CD4-positive, alpha-beta T cell (primary cell): ENCODE measurements at places on chromosomes 16 and 17.

DNA sequence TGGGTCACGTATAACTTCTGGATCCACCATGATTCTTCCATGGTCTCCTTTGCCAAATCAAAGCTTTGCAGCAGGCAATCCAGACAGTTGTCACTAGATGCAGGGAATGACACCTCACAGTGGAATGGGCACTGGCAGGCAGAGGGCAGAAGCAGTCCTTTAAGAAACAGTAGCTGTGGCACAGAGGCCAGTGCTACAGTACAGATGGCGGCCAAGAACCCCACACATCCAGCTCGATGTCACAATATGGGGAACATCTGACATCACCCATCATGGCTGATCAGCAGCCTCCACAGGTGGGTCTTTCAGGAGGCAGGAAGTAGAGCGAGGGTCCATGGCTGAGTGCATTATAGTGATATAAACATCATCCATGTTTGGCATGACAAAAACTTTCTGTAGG lies 18.8 kb upstream of the ERN1 start:
- no peak for DNase-seq

DNA sequence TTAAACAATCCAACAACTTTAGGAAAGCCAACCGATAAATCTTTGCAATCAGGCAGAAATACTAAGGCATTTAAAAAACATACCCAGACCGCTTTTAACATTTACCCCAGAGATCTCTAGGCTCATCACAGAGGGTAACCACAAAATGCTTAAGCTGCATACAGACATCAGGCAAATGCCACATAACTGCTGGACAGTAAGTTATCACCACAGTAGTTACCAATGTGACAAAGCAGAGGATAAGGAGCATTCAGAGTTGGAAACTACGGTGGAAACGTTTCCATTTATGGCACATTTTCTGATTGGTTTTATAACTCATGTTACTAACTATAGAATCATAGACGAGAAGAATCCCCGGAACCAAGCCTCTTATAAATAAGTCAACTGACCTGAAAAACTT lies 77.5 kb downstream of the KANSL1 start:
- DNase-seq = no peak

DNA sequence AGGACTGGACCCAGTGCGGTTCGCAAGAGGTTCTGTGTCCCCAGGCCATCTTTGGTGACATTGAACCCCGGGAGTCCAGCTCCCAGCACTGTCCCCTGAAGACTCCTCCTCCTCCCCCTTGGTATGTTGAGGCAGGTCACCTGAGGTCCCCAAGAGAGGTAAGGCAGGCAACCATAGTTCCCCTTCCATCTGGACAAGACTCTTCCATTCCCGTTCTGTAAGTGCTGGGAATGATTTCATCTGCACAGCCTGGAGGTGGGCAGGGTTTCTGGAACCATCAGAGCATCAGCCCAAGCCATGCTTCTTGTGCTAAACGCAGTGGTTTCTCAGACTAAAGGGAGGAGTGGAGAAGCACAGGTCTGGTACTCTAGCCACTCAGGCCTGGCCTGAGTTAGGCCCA lies 24.9 kb downstream of the COPZ2 start:
- no peak for DNase-seq

DNA sequence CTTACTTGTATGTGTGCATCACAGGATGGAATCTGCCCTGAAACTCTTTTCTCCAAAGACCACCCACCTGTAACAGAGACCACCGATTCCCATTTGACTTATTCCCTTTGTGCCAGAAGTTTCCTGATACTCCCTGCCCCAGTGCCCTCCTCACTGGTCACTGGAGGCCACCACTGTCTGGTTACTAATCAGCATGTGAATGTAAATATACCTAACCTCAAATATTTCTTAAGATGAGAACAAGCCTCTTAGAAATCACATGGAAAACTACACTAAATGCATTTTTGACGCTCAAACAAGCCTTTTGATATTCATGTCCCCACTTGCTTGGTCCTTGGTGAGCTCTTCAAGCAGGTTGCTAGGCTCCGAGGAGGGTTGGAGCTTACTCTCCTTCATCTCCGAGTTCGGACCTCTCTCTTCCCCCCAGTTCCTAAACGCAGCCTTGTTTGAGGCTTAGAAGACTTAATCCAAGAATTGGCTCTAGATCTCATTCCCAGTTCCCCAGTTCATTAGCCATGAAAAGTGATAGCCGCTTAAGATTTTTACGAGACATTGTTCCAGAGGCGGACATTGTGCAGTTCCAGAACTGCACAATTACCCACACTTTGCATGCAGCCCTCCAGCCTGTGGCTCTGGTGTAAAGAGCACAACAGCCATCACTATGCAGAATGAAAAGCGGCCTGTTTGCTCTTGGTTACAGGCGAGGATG lies 579.2 kb upstream of the PSMD7 start:
- DNase-seq = no peak

DNA sequence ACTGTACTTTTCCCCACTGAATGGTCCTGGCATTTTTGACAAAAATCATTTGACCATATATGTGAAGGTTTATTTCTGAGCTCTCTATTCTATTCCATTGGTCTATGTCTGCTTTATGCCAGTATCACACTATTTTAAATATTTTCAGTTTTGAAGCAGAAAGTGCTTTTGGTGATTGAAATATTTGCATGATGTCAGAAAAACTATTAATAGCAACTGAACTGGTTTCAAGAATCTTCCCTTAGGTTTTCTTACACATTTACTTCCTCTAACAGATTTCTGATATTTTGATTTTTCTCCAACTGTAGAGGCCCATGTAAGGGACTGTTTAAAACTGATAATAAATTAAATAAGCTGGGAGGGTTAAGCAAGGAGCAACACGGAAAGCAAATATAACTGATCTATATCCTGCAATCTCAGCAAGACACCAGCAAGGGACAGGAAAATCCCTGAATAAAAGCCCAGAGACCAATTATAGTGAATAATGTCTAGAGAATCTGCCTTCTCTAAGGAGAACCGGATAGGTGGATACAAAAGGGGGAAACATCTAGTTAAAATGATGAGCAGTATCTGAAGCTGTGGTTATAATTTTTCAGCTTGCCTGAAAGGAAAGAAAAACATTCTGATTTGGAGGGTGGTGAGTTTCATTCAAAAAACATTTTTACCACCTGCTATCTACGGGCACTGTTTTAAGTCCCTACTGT lies 80.9 kb upstream of the STAC2 start:
- DNase-seq = no peak

- no peak for DNase-seq
These were observed 398.1 kb downstream of the KCNJ18 start for GRCh38 chr17:22090263-22090935.

- DNase-seq = peak; percentile 25
These were observed 4.3 kb downstream of the ADCY7 start for GRCh38 chr16:50270510-50271147.

DNA sequence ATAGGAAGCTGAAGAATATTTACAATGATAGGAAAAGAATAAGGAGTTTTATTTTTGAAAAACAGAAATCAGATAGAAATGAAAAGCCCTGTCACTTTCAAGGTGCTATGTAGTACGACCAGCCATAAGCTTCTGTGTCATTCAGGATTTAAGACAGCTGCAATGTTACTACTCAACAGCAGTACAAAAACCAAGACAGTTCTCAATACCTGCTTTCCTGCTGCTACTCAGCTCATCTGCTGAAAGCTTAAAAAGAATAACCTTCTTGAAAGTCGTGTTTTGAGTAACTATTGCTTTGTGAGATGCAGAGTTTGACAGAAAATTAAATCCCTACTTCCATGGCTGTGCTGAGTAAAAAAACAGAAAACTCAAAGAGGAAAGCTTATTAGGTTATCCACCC lies 8.7 kb downstream of the GRB2 start:
- DNase-seq = no peak

DNA sequence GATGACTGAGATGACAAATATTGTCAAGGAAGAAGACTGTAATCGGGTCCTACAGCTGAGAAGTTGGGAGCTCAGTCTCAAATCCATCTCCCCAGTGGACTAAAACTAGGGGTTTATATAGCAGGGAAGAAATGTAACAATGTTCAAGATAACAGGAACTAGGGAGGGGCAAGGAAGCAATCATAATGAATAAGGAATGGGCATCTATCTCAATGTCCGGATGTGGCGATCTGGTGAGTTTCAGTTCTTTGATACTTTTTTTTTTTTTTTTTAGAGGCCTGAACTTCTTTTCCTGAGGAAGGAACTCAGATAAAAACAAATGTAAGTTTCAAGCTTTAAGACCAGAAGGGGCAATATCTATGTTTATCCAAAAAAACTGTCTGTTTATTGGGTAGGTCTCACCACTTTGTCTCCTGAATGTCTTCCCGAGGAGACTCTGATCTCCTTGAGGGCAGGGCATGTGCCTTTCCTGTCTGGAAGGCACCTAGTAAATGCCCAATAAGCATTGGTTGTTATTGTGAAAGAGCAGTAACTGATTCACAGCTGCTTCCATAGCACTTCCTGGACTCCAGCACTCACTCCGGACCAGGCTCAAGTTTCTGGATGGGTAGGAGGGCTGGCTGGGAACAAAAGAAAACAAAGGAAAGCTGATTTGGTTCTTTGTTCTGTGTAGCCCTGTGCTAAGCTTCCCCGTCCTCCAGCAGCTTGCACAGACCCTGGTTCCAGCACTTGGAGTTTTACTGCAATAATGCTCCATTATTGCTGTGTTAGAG lies 51.9 kb downstream of the MEOX1 start:
- DNase-seq = no peak

- DNase-seq = no peak
These were observed 1.4 kb downstream of the AXIN2 start for GRCh38 chr17:65559804-65560627.

GRCh38 chr16:89544113-89544512 lies 16.4 kb upstream of the RPL13 start:
- no peak for DNase-seq

DNA sequence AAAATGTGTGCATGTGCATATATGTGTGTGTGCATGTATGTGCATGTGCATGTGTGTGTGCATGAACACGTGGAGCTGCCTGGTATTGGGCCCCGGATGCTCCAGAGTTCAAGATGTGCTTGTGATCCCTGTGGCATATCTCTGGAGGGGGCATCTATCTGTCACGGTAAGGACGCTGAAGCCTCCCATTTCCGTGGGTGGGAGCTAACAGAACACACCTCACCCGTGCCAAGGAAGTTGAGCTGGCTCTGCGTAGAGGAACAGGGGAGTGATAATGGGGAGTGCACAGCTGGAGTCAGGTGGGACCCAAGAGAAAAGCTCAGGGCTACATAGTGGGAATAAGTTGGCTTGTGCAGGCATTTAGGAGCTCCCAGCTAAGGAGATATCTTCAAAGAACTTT lies 12.7 kb downstream of the ELMO3 start:
- no peak for DNase-seq

GRCh38 chr17:50565402-50566350 lies 5.2 kb downstream of the CACNA1G start:
- DNase-seq = no peak

GRCh38 chr17:66964930-66965800 lies 658 bp downstream of the CACNG4 start:
- no peak for DNase-seq

- DNase-seq = no peak
These were observed 190.9 kb downstream of the HS3ST3A1 start for GRCh38 chr17:13410874-13411273.

GRCh38 chr16:50182441-50182840 lies 29.3 kb downstream of the TENT4B start:
- DNase-seq = no peak

- no peak for DNase-seq
These were observed 151.4 kb upstream of the HS3ST3A1 start for GRCh38 chr17:13753154-13753553.

GRCh38 chr16:24255456-24256371 lies at the start of gene CACNG3:
CACNG3 (plus strand) TSS chr16:24256335; CDS start chr16:24256755, 420 bp downstream.
- peak; percentile 8 for DNase-seq

GRCh38 chr17:77019893-77020379 lies 120.8 kb upstream of the SEC14L1 start:
- no peak for DNase-seq

DNA sequence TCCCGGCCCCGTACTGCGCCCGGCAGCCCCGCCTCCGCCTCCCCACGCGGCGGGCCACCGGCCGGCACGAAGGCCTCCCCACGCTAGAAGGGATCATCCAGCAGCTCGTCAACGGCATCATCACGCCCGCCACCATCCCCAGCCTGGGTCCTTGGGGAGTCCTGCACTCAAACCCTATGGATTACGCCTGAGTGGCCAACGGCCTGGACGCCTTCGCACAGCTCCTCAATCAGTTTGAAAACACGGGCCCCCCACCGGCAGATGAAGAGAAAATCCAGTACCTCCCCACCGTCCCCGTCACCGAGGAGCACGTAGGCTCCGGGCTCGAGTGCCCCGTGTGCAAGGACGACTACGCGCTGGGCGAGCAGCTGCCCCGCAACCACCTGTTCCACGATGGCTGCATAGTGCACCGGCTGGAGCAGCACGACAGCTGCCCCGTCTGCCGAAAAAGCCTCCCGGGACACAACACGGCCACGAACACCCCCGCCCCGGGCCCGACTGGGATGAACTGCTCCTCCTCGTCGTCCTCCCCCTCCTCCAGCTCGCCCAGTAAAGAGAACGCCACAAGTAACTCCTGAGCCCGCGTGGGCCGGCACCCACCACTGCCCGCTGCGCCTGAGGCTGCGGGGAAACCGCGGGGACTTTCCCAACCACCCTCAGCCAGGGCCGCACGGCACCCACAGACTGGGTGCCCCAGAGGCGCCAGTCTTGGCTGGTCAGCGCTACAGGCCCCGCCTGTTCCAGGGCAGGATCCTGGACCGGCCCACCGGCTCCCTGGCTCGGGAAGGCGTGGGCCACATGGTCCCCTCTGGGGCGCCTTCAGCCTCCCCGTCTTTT lies 39.0 kb upstream of the AKAP1 start:
- peak; percentile 19 for DNase-seq

DNA sequence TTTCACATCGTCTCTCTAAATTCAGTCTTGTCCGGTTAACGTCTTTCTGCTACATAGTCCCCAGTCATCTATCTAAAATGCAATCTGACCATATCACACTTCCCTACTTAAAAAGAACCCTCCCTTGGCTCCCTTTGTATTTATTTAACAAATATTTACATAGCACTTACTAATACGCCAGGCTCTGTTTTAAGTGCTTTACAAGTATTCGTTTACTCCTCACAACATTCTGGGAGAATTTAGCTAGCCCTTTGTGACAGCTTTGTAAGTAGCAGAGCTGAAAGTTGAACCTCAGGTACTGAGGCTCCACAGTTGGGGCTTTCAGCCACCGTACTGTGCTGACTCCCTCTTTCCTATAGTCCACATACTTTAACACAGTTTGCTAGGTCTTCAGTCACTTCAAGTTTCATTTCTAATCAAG lies 9.2 kb downstream of the PAFAH1B1 start:
- DNase-seq = no peak
